ENCODE measurements at places on chromosomes 12 and 14. TPM values are rescaled to one million over a fixed set of nuclear protein-coding genes. Genes with fewer than 3 reads are reported as not detected.
A peak's percentile ranks its signal among the peaks of the same experiment; 100 is the strongest.

DNA sequence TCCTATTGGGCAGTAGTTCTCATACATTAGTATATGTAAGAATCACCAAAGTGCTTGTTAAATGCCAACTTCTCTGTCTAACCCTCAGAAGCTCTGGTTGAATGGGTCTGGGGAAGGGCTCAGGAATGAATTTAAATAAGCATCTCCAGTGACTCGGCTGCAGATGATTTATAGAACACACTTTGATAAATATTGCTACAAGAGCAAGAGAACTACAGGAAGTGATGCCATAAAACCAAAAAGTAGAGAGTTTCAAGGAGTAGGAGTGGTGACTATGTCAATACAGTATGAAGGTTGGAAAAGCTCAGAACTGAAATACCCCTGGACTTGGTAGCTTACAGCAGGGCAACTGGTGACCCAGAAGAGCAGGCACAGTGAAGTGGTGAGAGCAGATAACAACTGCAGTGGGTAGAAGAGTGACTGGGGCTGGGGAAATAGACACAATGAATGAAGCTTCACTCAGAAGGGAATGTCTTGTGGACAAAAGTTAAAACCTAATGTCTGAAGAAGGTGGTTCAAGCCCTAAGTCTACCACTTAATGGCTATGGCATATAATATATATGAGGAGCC lies 8.0 kb upstream of the PLEKHA5 start:
- H3K36me3 ChIP-seq = no peaks in the 10 kb centered on the region
- no peak overlapping the region for H3K27ac ChIP-seq
- no peaks in the 10 kb centered on the region for H3K27me3 ChIP-seq
- peaks cover 5% of the 10 kb centered on the region for H3K4me1 ChIP-seq

GRCh38 chr14:92726135-92726932 lies 22.1 kb downstream of the LGMN start:
- no peak overlapping the region for H3K4me3 ChIP-seq
- no peaks in the 10 kb centered on the region for H3K27me3 ChIP-seq
- peak overlapping the region; percentile 64 for H3K27ac ChIP-seq
- H3K36me3 ChIP-seq = peaks cover 11% of the 10 kb centered on the region
- DNase-seq = peak; percentile 89

DNA sequence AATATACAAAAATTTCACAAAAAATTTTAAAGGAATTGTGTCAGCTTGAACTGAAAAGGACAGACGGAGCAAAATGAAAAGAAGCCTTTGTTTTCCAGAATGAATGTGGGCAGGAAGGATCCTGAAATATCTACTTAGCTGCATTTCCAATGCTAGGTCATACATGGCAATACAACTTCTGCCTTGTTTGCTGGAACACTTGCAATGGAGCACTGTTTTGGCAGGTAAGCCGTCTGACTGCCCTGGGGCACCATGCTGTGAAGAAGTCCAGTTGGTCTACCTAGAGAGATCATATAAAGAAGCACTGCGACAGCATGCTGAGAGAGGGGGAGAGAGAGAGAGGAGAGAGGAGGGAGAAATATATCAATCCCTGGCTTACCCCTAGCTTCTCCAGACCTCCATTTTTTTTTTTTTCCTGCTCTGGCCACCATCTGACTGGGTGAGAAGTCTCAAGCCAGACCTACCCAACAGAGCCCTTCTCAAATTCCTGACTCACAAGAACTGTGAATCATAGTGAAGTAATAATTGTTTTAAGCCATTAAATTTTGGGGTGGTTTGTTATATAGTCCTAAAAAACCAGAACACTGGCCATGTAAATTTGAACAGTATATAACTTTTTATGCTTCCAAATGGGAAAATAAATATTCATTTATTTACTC lies 97.1 kb upstream of the PRICKLE1 start:
- H3K36me3 ChIP-seq = no peaks in the 10 kb centered on the region
- H3K4me1 ChIP-seq = peaks cover 11% of the 10 kb centered on the region
- H3K27ac ChIP-seq = no peak overlapping the region

GRCh38 chr14:38098074-38098836 lies 109.4 kb upstream of the SSTR1 start:
- H3K4me3 ChIP-seq = no peak overlapping the region
- no peak for DNase-seq
- H3K27ac ChIP-seq = no peak overlapping the region

DNA sequence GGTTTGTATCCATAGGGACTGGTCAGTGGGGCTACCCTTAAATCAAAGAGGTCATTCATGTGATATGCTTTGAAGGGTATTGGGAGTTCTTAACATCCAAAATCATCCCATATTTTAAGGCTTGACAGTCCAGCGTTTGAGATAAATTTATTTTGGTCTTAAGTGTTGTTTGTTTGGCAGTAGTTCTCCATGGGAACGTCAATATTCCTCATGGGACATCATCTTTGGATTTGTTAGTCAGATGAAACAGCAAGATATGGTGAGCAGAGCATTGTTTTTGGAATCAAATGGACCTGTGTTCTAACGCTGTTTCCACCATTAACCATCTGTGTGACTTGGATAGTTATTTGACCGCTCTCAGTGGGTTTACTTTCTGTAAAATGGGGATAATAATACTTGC lies 45.9 kb upstream of the GSG1 start:
- no peaks in the 10 kb centered on the region for H3K36me3 ChIP-seq
- H3K4me3 ChIP-seq = no peak overlapping the region
- no peak for DNase-seq
- no peaks in the 10 kb centered on the region for H3K4me1 ChIP-seq
- no peaks in the 10 kb centered on the region for H3K27me3 ChIP-seq

GRCh38 chr14:78950649-78951048 lies 780.5 kb downstream of the NRXN3 start:
- no peak for DNase-seq
- H3K27me3 ChIP-seq = no peaks in the 10 kb centered on the region
- H3K27ac ChIP-seq = no peak overlapping the region
- peaks cover 6% of the 10 kb centered on the region for H3K4me1 ChIP-seq

- no peaks in the 10 kb centered on the region for H3K4me1 ChIP-seq
- H3K36me3 ChIP-seq = no peaks in the 10 kb centered on the region
- H3K27me3 ChIP-seq = no peaks in the 10 kb centered on the region
- no peak for DNase-seq
- H3K27ac ChIP-seq = no peak overlapping the region
These were observed 451.9 kb upstream of the NOVA1 start for GRCh38 chr14:27049701-27050100.

GRCh38 chr12:34371050-34371449 lies 348.8 kb downstream of the ALG10 start:
- no peak for DNase-seq
- H3K4me1 ChIP-seq = no peaks in the 10 kb centered on the region
- no peaks in the 10 kb centered on the region for H3K36me3 ChIP-seq
- H3K27ac ChIP-seq = no peak overlapping the region
- no peak overlapping the region for H3K4me3 ChIP-seq
- no peaks in the 10 kb centered on the region for H3K27me3 ChIP-seq

DNA sequence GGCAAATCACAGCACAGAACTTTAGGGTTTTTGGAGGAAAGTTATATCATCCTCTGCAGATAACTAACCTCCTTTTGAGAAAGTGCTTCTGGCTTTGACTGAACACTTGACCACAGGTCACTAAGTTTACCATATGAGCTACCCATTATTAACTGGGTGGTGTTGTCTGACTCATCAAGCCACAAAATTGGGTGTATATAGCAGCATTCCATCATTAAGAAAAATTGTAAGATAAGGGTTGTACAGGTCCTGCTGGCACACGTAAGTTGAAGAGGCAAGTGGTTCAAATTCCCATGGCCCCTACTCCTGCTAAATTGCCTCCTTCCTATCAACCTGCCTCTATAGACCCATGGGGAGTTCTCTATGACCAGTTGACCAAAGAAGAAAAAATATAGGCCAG lies 39.5 kb downstream of the L2HGDH start:
- H3K36me3 ChIP-seq = no peaks in the 10 kb centered on the region
- H3K4me3 ChIP-seq = no peak overlapping the region
- DNase-seq = no peak
- H3K27me3 ChIP-seq = no peaks in the 10 kb centered on the region
- no peaks in the 10 kb centered on the region for H3K4me1 ChIP-seq
- no peak overlapping the region for H3K27ac ChIP-seq

DNA sequence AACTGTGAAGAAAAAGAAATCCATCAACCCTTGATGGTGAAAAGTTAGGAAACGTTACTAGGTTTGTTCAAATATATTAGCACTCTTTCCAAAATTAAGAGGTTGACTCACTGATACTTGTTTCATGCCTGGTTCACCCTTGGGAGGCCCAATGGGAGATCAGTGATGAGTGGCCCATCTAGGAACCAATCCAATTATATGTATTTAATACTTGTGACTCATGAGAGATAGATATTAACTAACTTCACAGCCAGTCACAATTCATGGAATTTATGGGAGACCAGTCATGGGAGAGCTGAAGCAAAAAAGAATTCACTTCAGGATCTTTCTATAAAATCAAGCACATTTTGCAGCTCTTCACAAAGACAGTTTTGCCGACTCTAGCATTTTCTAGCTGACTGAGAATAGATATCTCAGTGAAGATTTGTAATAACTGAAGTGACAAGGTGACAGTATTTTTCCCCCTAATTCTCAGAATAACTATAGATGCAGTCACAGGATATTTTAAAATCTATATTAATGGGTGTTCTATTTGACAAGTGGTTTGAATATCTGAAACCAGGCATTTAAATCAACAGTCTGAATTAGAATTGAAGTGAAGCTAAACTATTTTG lies 230.2 kb downstream of the EPS8 start:
- H3K27me3 ChIP-seq = no peaks in the 10 kb centered on the region
- no peak for DNase-seq
- no peak overlapping the region for H3K4me3 ChIP-seq
- H3K27ac ChIP-seq = no peak overlapping the region
- peaks cover 12% of the 10 kb centered on the region for H3K4me1 ChIP-seq
- no peaks in the 10 kb centered on the region for H3K36me3 ChIP-seq

Gene CLEC12A
- total RNA-seq = not detected

Gene MGST1
- not detected for total RNA-seq

Gene OR6C2
- not detected for total RNA-seq

Gene CLEC9A
- not detected for total RNA-seq

All from SJSA1 (cell line).